CD4-positive, alpha-beta T cell (primary cell): ENCODE measurements at places on chromosomes 1 and 21.

DNA sequence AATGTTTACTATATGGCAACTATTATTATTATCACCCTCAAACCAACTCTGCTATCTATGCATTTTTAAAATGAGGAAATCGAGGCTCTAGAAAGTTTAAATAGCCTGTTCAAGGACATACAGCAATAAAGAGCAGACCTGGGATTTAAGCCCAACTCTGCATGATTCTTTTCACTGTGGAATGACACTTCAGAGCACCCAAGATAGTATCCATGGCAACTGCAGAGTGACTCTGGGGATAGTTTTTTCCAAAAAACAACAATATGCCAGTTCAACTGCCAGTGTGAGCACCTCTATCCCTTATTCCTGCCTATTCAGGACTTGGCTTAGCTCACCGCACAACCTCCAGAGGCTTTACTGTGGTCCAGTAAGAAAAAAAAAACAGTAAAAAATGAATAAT lies 293.9 kb downstream of the BRINP2 start:
- DNase-seq, result no peak

DNA sequence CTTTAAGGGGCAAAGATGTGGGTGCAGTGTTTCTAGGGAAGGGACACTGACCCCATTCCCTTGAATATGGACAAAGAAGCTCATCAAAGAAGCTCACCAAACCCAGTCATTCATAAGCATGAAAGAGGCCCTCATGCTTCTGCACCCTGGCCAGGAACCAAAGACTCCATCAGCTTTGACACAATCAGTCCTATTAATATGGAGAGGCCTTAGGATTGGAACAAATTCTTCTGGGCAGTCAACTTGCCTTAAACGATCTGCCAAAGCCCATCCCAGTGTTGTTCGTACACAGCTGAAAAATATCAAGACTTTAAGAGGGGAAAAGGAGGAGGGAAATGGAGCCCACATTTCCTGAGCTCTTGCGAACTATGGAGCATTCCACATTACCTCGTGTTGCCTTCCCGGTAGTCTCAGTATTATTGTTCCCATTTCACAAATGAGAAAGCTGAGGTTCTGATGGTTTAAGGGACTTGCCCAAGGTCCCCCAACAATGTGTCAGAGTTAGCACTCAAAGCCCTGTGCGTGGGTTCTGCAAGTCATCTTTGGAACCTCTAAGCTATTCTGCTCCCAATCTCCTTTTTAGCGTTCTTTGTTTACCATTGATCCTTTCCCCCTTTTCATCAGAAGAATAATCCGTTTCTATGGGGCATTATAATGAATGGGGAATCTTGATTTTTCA lies 161.9 kb downstream of the ZBTB18 start:
- DNase-seq, result no peak

DNA sequence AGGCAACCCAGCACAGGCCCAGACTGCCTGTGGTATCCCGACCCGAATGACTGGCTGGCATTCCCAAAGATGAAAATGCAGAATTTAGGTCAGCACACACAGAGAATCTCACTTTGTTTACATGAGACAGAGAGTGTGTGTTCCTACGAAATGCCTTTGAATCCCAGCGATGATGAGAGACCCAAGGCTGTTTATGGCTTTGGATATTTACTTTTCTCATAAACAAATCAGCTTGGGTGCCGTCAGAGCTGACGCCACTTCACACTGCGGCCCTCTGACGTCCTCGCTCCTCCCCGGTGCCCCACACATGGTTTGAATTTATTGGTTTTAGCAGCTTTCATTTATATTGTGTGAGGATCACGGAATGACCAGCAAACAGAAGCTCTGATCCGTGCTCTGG lies 18.7 kb downstream of the TRABD2B start:
- DNase-seq, result no peak

DNA sequence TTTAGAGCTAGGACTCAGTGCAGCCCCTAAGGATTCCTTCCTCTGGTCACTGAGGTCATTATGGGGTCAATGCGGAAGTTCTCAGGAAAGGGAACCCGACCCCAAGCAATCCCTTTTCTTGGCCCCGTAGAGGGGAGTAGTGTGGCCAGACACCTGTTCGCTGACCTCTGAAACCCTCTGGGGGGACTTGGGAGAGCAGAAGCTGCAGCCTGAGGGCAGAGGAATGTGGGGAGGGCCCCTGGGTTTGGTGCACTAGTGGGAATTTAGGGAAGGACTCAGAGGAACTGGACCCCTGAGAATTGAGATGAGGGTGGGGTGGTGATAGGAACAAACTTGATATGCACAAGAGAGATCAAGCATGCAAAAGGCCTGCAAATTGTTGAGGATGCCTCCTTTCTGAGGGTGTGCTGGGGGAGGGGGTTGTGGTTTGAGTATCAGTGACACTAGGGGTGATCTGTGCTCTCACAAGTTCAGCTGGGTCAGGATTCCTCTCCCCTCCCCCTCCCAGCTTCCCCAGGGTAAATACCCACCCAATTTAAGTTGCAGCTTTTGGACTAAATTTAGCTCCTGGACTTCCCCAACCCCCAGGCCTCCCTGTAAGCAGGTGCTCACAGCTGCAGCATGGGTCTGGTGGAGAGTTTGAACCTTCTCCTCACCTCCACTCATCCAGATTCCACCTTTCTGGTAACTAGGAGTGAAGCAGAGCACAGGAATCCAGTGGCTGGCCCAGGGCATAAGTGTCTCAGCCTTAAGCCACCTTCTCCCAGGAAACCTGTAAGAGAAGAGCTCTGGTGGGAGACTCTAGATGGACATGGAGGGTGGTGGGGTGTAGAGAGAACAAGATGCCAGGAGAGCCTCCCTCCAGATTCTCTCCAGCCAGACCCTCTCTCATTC lies 13.5 kb downstream of the ADAMTSL4 start:
- peak; percentile 59 for DNase-seq

- DNase-seq, result no peak
Measured at GRCh38 chr1:165852871-165853270, 25.5 kb downstream of the UCK2 start.

DNA sequence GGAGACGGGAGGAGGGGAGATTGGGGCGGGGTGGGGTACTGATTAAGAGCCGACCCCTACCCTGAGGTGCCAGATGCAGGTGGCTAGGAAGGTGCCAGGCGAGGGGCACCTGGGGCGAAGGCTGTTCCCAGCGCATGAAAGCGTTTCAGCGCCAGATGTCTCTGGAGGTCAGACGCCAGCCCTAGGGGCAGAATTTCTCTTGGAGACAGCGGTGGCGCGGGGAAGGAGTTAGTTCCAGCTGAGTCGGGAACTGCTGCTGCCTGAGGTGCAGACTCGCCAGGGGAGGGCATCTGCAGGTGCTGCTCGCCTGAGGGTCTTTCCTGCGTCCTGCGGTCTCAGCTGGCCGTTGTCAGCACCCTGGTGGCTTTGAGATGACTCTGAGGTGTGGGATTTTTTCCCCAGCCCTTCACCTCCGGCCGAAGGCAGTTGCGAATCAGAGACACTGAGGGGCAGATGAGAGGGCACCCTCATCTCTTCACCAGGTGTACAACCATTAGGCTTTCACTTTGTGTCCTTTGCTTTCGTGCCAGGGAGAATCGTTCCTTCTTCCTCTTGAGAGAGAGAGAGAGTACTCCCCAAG lies 539 bp downstream of the CGN start:
- DNase-seq, result peak; percentile 16

DNA sequence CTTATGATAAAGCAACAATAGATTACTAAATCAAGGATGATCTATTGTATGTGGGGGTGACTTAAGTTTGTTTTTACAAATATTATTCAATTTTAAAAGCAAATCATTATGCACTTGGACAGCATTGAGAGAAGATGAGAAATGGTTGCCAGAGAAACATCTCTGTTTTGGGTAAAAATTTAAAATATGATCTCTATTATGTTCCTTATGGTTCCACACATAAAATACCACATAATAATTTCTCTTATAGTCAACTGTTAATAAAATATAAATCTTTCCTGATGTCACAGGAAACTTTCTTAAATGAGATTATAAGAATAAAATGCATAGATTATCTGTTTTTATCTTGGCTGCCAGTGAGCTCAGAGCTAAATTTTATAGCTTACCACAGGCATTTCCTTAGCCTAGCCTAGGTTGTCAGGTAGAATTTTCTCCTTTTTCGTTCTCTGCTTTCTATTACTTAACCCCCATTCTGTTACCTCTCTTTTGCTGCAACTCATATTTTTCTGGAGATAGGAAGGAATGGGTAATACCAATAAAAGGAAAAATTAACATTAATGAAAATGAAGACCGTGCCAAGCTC lies 109.7 kb downstream of the TGFB2 start:
- DNase-seq, result no peak

GRCh38 chr1:75954586-75954985 lies 22.4 kb upstream of the ASB17 start:
- no peak for DNase-seq

- DNase-seq, result no peak
Measured at GRCh38 chr1:74571493-74571800, 59.0 kb upstream of the LRRC53 start.

GRCh38 chr1:179353546-179353945 lies 12.2 kb upstream of the AXDND1 start:
- no peak for DNase-seq

GRCh38 chr1:113901191-113901590 lies 3.4 kb downstream of the AP4B1 start:
- DNase-seq, result no peak

DNA sequence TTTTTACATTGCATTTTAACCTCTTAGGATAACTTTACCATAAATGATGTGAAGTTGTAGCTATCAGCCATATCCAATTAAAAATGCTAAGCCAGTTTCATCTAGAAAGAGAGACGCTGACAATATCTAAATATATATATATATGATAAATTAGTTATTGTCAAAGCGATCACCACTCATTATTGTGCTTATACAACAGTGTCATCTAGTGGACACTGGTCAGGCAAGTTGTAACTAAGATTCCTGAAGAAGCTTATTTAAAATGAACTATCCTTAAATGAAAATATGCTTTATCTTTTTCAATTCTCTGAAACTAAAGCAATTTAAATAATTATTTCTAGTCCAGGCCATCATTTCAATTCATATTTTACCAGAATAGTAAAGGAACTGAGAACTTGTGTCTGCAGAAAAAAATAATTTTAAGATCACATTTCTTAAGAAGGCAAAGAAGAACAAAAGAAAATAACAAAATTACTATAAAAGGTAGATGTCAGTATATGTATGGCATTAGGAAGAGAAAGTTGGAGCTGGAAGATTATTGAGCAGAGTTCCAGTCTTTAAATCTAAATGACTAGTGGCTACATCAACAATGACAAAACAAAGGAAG lies 193.3 kb upstream of the SNX7 start:
- DNase-seq, result no peak

DNA sequence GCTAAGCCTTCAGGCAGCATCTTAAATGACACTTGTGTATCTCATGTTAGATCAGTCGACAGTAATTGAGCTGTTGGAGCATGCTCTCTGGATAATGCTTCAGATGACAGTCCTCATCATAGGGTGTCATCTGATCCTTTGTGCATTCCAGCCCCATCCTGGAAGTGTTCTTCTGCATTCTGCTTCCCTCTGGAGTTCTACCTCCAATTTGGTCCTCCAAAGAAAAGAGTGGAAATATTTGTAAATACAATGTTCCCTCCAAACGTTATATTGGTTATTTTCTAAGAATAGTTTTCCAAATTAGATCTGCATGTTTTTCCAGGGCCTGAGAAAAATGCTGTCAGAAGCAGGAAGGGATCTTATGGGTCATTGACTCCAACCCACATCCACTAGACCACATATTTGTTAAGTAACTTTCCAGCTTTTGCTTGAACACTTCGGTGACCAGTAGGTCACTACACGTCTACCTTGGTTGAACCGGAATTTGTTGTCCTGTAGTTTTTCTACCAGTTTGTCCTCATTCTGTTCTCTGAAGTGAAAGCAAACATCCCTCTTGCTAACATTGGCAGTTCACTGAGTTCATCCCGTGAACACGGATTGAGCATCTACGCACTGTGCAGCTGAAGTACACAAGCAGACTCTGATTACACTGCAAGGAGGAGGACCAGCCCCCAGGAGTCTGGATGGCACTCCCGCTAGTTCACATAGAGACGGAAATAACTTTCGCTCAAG lies 136.0 kb downstream of the TLR5 start:
- DNase-seq, result no peak

DNA sequence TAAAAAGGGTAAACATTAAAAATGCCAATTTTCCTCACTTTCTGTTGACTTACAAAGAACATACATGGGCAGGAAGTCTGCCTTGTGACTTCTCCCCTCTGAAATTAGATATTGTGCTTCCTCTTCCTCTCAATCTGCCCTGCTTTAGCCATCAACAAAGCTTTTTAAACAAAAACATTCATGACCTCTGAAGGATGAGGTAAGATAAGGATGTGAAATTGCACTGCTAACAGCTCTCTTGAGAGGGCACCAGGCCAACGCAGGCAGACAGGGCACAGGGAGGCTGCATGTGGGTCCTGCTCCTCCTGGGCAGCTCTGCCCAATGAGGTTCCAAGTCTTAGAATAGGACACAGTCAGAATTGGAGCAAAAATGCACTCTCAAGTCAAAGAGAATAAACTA lies 62.1 kb downstream of the DEGS1 start:
- no peak for DNase-seq

DNA sequence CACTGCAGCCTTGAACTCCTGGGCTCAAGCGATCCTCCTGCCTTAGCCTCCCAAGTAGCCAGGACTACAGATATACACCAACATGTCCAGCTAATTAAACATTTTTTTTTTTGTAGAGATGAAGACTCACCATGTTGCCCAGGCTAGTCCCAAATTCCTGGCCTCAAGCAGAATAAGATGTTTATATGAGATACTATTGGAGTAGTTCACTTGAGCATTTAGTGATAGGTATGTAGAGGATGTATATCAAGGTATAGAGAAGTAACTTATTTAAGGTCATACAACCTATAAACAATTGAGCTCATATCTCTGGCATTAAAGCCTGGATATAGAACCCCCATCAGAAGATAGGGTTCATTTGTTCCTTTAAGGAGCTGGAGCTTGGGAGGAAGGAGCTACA lies 4.6 kb upstream of the TMEM269 start:
- no peak for DNase-seq

GRCh38 chr1:156750191-156750672 lies 1.2 kb downstream of the HDGF start:
- DNase-seq, result peak; percentile 47

- DNase-seq, result no peak
Measured at GRCh38 chr21:39484711-39485276, 33.0 kb downstream of the SH3BGR start.

DNA sequence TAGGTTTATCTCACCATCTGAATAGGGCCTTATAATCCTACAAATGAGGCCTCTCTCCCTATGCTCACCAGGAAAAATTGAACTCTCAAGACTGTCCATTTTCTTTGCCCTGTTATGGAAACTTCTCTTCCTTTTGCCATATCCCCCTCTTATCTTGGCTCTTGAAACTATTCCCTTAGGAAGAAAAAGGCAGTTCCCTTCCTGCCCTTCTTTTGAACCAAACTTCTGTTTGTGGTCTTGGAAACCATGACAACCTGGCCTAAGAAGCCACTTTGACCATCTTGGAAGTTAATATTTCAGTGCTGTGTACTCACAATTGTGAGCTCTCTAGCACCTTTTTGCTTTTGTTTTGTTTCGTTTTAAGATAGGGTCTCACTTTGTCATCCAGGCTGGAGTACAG lies 40.0 kb downstream of the ATP2B4 start:
- no peak for DNase-seq

- no peak for DNase-seq
Measured at GRCh38 chr1:229593800-229594199, 32.1 kb downstream of the TAF5L start.
